ENCODE measurements at places on chromosomes 16 and 17.

DNA sequence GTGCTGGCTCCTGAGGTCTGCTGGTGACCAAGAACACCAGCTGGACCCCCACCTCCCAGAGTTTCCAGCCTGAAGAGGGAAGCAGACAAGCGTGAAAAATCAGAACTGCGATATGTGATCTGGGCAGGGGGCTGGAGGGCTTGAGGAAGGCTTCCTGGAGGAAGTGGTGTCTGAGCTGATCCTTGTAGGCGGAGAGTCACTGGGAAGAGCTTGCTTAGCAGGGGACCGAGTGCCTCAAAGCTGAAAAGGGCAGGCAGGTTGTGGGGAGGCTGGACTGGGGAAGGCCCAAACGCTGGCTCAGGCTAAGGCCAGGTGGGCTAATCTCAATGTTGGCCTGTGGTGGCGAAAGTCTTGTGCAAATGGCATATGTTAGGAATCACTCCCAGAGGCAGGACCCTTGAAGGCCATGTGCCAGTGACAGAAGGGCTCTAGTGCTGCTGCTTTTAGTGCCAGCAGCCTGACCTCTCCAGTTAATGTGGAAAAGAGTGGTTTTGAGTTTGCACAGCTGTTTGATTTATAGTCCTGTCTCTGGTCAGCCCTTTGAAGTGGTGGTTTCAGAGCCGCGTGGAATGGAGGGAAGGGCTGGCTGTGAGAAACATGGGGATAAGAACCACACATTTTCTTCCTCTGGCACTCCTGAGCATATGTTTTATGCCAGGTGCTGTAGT lies 85.3 kb upstream of the LGALS9 start:
- no peak for DNase-seq

- no peak for DNase-seq
These were observed 12.8 kb upstream of the TNS4 start for GRCh38 chr17:40514013-40514875.

DNA sequence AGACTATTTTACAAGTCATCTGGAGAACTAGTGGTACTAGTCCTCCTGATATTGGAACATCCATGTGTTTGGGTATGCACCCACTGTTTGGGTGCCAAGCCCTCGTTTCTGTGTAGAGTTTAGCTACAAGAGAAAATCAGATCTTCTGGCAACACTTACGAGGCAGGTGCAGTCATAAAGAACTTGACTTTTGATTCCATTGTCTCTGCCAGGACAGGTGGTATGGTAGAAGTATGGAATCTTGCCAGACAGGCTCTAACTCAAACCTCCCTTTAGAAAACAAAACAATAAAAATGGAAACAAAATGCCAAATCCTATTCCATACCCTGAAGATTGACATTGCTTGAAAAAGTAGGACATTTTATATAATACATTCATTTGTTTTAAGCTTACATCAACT lies 16.0 kb downstream of the RNF43 start:
- DNase-seq = no peak

DNA sequence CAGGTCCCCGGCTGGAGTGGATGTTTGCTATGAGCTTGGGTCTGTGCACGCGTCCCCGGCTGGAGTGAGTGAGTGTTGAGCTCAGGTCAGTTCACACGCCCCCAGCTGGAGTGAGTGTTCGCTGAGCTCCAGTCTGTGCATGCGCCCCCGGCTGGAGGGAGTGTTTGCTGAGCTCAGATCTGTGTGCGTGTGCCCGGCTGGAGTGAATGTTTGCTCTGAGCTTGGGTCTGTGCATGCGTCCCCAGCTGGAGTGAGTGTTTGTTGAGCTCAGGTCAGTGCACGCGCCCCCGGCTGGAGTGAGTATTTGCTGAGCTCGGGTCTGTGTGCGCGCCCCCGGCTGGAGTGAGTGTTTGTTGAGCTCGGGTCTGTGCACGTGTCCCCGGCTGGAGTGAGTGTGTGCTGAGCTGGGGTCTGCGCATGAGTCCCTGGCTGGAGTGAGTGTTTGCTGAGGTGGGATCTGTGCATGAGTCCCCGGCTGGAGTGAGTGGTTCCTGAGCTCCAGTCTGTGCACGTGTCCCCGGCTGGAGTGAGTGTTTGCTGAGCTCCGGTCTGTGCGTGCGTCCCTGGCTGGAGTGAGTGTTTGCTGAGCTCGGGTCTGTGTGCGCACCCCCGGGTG lies 284.2 kb downstream of the SNX29 start:
- DNase-seq = no peak

GRCh38 chr17:45409659-45410076 lies 23.0 kb downstream of the ARHGAP27 start:
- no peak for DNase-seq

- no peak for DNase-seq
These were observed 135.2 kb upstream of the ELAC2 start for GRCh38 chr17:13153036-13153435.

DNA sequence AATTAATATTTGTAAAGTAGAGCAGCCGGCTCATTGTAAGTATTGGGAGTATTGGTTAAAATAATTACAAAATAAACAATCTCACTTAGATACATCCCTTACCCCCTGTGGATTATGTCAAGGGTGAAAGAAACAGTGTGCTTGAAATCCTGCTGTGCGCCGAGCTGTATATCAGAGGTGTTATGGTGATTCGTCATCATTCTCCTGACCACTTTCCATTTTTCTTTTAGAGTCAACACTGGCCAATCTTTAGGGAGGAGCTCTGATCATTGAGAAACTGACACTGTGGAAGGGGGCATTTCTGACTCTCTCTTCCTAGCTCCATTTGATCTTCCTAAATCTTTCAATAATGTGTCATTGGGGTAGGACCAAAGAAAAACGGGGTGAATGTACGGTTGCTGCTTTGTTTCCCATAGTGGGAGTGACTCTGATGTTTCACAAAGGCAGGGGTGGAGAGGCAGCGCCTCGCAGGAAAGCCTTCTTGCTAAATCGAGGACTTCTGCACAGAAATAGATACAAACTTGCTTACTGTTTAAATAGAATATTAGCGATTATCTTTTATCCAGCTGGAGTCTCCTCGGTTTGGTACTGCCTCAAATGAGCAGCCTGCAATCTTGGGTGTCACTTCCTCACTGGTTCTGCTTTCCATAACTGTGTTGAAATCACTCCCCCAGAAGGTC lies 123.4 kb downstream of the PRKCB start:
- no peak for DNase-seq

- no peak for DNase-seq
These were observed 76.4 kb downstream of the SOCS1 start for GRCh38 chr16:11179574-11179973.

- no peak for DNase-seq
These were observed at the start of gene ENO3 for GRCh38 chr17:4950746-4951204. Gene ENO3, plus strand, starts transcription at chr17:4951119. Its CDS starts 711 bp downstream, at chr17:4951830.

DNA sequence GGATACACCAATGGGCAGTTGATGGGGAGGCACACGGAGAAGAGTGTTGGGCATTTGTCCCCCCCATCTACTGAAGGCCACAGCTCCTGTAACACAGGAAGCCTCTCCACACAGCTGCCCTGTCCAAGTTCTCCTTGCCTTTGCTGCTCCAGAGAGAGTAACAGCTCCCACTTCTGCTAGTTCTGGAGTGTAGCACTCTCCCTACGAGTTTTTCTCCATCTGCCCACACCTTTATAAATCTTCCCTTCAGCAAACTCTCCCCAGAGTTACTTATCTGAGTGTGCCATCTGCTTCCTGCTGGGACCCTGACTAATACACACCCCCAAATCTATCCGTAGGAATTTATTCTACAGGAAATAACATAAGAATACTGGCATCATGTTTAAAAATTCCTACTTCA lies 42.6 kb upstream of the ERN1 start:
- no peak for DNase-seq

GRCh38 chr17:35536664-35537171 lies 760 bp downstream of the SLFN12L start:
- DNase-seq = peak; percentile 34

- no peak for DNase-seq
These were observed 49.4 kb downstream of the SNX29 start for GRCh38 chr16:12025926-12026325.

DNA sequence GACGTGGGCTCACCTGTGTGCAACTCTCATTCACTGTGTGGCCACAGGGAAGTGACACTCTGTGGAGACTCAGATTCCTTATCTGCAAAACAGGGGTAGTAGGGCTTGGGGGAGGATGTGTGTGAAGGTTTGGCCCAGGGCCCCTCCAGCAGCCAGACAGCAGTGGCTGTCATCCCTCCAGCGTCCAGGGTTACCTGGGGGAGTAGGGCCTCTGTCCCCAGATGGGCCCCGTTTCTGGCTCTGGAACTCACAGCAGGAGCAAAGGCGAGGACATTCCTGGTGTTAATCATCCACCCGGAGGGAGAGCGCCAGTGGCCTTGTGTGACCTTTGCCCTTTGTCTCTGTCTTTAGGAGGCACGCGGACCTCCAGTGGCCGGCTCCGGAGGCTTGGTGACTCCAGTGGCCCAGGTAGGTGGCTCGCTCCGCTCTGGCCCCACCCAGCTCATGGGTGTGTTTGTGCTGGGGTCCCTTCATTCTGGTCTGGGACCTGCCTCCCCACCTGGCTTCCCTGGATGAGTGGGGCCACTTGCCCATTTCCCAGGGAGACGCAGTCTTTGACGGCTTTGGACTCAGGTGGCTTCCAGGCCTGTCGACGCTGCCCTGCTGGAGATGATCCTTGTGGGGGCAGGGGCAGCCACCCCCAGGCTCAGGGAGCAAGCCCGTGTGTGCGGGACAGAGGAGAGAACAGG lies 166.2 kb downstream of the SEC14L1 start:
- no peak for DNase-seq

GRCh38 chr16:58331024-58331707 lies 36.3 kb upstream of the PRSS54 start:
- DNase-seq = no peak

- no peak for DNase-seq
These were observed 66.2 kb downstream of the CENPV start for GRCh38 chr17:16286947-16287562.

- no peak for DNase-seq
These were observed 12.3 kb upstream of the PITPNA start for GRCh38 chr17:1574697-1575471.

GRCh38 chr16:22763437-22764080 lies 50.4 kb upstream of the HS3ST2 start:
- no peak for DNase-seq

DNA sequence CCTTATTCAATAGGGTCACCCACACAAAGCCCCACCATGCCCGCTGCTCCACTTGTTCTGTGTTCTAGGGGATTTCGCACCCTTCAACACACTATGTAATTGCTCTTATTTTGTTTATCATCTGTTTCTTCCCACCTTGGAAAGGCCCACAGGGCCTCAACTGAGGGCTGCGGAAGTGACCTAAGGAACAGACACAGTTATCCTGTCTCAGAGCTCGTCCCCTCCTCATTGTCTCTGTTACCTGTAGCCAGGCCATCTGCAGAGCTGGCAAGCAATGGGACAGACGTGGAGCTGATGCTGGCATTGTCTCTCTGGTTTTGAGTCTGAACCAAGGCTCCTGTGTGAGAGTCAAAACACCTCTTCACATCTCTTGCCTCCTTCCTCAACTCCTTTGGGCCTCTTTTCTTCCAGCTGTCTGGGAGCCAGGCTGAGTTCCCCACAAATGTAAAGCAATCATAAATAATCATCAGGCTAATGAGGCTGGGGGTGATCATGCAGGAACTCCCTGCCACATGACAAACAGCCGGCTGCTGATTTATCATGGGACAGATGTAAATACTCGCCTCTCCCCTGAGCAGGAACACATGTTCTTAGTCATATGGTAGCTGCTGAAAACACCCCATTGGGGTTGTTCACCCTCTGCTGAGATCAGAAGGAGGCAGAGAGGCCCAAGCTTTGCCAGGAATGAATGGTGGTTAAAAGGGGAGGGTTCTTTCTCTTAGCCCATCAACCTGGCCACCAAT lies 71.9 kb downstream of the AXIN2 start:
- DNase-seq = no peak

- DNase-seq = no peak
These were observed 649 bp downstream of the GSE1 start for GRCh38 chr16:85613604-85614337.

- no peak for DNase-seq
These were observed 19.8 kb downstream of the TMEM98 start for GRCh38 chr17:32947736-32948135.

DNA sequence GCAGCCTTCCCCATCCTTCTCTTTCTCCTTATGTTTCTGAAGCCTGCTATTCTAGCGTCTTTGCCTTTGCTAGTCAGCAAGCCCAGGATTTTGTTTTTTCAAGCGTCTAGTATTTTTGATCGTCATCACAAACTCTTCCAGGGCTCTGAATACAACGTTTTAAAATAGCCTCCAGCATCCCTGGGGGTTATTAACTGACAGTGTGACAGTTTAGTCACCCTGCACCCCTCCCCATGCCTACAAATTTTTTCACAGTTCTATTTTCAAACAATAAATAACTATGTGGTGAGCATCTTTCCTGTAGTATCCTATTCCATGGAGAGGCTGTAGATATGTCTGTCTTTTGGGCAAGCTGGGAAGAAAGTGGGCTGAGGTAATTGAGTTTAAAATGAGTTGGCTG lies 280.9 kb downstream of the MAP2K4 start:
- DNase-seq = no peak

DNA sequence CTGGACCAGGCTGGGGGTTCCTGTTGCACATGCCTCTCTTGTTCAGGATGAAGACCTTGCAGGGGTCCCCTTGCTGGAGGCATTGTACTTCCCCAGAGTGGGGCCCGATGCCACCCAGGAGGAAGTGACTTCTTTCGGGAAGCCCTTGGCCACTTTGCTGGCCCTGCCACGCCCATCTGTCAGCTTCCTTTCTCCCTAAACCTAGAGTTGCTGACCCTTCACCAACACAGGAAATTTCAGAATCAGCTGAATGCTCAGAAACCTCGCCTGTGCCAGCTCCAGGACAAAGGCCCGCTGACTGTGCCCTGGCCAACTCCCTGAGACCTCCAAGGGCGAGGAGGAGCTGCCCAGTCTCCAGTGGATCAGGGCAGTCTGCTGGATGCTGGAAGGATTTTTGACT lies 26.7 kb downstream of the WNT9B start:
- no peak for DNase-seq

DNA sequence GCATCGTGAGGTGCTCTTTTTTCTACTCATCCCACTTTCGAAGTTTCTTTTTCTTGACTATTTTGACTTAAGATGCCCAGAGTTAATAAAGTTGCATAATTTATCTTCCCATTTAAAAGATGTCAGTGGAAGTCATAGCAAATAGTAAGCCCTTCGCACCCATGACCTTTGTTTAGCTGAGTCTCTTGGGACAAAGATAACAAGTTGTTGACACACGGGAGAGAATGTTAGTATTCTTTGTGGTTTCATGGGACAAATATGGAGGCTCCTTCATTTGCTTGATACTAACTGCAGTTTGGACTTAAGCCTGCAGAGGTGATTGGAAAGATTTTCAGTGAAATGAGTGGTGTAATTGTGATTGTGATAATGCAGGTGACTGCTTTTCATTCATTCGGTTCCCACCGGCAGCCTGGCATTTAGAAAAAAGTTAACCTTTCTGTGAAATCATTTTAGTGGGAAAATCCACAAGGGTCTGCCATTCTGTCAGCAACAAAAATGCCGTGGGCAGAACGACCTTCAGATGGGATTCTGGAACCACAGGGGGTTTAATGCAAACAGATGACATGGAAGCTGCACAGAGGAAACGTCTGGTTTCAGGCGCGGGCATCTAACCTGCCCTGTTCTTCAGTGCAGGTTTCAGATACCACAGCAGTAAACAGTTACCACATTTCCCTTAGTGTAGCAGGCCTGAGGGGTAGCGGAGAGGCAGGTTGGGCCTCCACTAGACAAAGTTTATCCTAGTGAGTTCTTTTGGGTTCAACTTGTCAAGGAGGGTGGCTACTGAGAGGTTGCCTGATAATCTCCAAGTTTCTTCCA lies 123.0 kb downstream of the RPTOR start:
- DNase-seq = no peak

GRCh38 chr17:73240561-73240960 lies 21.1 kb downstream of the CPSF4L start:
- no peak for DNase-seq

Data from effector CD4-positive, alpha-beta T cell (primary cell).